ENCODE measurements at places on chromosomes 4 and X.

GRCh38 chrX:105821471-105822121, 743 bp upstream of the NRK start:
- no peak for DNase-seq

DNA sequence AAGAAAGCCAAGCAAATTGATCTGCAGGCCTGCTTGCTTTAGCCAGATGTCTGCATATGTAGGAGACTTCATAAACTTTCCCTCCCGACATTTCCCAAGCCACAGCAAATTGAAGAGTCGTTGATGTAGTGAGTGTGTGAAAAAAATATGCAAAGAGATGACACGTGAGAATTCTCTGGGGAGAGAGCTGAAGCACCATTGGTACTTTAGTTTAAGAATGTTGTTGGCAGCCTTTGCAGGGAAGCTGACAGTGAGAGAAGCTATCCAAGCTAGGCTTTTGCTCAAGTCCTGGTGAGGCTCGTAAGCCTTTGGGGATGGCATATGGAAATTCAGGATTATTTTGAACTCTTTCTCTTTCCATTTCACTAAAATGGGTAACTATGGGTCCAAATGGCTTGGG, 87.5 kb downstream of the GLRA2 start:
- DNase-seq = no peak

- no peak for DNase-seq
Measured at GRCh38 chr4:67573193-67573592, 14.7 kb downstream of the STAP1 start.

GRCh38 chr4:117134386-117134785, 49.0 kb upstream of the TRAM1L1 start:
- DNase-seq = no peak

DNA sequence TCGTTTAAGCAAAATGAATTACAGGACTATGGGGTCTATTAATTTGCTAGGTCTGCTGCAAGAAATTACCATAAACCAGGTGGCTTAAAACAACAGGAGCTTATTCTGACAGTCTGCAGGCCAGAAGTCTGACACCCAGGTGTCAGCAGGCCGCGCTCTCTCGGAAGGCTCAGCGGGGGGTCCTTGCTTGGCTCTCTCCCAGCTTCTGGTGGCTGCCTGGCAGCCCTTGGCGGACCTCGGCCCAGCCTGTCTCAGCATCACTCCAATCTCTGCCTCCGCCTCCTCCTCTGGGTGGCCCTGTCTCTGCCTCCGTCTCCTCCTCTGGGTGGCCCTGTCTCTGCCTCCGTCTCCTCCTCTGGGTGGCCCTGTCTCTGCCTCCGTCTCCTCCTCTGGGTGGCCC, 580.5 kb upstream of the FAT1 start:
- DNase-seq = no peak

GRCh38 chr4:138728566-138728965, 287.0 kb upstream of the NOCT start:
- no peak for DNase-seq

DNA sequence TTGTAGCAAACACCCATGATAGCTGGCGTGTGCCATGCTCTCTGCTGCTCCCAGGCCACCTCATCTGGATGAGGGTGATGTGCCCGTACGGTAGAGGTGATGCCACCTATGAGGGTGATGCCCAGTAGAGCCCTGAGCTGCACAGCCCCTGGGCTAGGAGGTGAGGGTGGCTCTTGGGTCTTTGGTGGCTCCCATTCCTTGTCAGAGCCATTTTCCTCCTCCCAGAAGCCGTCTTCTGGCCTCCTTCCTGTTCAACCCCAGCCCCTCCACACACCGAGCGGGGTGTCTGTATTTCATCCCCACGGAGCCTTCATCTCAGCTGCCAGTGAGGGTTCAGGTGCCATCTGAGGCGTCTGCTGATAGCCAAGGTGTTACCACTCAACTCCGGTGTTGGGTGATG, 12.0 kb upstream of the TNIP2 start:
- DNase-seq = no peak

- DNase-seq = no peak
Measured at GRCh38 chrX:102739657-102740056, 19.1 kb downstream of the GPRASP3 start.

GRCh38 chr4:105483840-105484239, 10.0 kb upstream of the PPA2 start:
- no peak for DNase-seq

DNA sequence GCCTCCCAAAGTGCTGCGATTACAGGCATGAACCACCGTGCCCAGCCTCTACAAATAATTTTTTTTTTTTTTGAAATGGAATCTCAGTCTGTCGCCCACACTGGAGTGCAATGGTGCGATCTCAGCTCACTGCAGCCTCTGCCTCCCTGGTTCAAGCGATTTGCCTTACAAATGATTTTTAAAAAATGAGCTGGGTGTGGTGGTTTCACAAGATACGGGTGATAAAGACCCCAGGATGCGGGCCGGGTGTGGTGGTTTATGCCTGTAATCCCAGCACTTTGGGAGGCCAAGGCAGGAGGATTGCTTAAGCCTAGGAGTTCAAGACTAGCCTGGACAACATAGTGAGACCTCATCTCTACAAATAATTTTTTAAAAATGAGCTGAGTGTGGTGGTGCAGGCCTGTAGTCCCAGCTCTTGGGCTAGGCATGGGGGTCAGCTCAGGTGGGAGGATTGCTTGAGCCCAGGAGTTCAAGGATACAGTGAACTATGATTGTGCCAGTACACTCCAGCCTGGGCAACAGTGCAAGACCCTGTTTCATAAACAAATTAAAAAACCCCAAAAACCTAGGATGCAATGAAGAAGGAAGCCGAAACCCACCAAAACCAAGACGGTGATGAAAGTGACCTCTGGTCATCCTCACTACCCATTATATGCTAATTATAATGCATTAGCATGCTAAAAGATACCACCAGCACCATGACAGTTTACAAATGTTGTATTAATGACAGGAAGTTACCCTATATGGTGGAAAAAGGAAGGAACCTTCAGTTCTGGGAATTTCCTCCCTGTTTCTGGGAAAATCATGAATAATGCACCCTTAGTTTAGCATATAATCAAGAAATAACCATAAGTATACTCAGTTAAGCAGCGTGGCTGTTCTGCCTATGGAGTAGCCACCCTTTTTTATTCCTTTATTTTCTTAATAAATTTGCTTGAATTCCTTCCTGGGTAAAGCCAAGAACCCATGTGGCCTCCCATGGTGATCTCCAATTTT, 27.7 kb downstream of the PDGFRA start:
- DNase-seq = no peak

- DNase-seq = no peak
Measured at GRCh38 chr4:113607998-113608397, 153.5 kb downstream of the CAMK2D start.

DNA sequence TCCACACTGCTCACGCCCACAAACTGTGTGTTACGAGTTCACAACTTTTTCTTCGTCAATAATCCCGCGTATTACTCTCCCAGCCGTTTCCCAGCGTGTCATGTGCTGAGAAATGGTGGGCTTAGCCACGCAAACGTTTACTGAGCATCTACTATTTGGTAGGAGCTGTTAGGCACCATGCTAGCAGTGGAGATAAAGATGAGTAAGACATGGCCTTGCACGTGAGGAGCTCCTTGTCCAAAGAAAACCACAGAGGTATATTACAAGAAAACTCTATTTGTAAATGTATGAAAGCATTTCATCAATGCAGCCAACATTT, 821 bp upstream of the TMEM128 start:
- no peak for DNase-seq

DNA sequence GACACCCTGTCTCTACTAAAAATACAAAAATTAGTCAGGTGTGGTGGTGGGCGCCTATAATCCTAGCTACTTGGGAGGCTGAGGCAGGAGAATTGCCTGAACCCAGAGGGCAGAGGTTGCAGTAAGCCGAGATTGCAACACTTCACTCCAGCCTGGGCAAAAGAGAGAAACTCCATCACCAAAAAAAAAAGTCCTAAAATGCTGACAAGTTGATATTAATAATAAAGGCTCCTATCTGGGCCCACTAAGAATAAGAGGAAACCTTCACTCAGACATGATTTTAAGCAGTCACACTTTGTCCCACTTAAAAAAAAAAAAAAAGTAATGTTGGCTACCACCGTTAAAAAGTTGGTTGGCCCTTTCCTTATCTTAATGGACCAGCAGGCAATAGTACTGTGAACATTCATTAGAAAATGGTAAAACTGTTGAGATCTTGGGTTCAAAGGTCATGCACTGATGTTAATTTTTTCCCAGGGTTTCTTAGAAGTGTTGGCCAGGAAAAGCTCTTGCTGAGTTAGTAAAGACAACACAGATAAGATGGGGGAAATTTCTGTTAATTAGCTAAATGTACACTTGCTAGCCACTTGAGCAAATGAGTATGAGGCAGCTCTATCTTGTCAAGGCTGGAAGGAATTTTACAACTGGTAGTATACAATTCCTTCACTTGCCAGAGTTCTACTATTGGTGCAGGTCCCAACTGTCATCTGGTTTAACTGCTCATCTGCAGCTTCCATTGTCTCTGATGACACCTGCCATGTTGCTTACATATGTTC, 43.6 kb upstream of the BMP2K start:
- DNase-seq = no peak

- DNase-seq = no peak
Measured at GRCh38 chrX:45261005-45261404, 60.3 kb upstream of the DIPK2B start.

GRCh38 chrX:153320555-153321184, 897 bp downstream of the PNMA6F start:
- no peak for DNase-seq

DNA sequence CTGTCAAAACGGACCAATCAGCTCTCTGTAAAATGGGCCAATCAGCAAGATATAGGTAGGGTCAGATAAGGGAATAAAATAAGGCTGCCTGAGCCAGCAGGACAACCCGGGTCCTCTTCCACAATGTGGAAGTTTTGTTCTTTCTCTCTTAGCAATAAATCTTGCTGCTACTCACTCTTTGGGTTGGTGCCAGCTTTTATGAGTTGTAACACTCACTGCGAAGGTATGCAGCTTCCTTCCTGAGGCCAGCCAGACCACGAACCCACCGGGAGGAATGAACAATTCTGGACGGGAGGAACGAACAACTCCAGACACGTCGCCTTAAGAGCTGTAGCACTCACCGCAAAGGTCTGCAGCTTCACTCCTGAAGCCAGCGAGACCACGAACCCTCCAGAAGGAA, 287.8 kb downstream of the RAPGEF2 start:
- DNase-seq = no peak

DNA sequence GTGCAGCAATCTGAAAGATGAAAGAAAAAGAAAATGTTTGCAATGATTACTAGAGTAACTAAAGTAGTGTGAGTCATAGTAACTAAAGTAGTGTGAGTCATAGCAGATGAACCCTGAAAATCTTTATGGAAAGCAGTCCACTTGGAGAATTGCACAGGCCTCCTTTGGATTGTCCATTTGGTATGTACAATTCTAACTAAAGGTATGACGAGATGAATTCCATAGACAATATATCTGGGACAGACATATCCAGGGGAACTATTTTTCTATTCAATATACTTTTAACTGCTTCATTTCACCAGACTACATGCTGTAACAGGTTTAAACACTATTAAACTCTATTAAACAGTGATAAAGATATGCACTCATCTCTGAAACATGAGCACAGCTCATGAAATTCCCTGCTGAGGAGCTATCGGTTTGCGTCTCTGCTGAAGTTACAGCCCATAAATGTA, 798.7 kb downstream of the PCDH7 start:
- DNase-seq = no peak

DNA sequence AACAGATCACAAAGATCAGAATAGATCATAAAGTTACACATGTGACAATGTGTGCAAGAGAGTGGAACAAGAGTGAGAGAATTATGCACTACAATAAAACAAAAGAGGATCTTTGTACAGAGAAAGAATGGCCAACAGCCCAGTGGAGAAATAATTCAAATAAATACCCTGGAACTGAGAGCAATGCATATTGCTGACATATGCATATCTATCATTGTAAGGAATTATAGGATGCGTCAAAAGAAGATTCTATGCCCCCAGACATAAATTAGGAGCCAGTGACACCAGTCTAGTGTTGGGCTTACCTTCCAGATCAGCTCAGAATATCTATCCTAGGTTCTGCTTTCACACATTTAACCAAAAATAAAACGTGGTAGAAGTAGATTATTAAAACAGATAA, 320.1 kb upstream of the VCX start:
- DNase-seq = no peak

DNA sequence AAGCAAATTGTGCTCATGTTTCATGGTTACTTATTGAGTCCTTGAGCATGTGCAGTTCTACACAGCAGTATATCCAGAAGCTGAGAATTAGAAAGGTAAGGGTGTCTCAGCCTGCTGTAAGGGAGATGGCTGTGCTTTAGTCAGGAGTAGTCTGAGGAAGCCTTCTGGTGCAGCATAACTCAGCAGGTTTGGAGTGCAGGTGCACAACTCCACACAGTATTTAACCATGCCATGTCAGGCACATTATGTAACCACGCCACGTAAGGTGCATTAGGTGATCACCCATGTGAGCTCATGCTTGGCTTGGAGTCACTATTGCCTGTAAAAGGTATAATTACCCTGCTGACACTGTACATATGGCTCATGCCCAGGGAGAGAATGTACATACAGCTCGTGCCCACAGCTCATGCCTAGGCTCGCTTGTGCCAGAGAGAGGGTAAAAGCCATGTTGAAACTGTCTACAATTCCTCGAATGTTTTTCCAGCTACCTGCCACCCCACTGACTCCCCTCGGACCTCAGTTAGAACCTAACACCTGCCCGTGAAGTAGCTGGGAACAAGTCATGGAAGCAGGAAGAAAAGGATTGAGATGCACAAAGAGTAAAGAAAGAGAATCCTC, 37.8 kb downstream of the UCHL1 start:
- DNase-seq = no peak

GRCh38 chr4:94447754-94448411, 3.9 kb upstream of the PDLIM5 start:
- no peak for DNase-seq

DNA sequence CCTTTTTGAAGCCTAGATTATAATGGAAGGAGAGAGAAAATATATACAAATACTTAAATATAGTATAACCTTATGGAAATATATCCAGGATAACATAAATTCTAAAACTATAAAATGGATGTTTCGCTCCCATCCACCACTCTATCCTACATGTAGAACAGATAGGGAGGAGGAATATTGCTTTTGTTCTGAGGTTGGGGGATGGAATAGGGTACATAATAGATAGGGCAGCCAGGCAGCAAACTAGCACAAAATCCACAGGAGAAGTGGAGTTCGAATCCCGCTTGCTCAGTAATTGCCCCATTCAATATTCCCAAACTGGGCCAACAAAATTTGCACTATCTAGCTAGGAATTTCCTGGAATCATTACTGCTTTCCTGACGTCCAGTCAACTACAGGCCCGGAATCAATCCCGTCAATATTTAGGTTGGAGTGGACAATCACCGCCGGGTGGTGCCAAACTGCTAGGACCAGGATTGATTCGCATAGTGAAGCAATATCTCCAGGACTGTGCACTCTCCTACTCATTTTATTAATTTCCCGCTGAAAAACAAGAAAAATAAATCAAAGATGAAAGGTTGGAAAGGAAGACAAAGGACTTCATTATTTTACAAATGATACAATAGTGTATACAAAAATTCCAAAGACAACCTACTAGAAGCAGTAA, 40.4 kb upstream of the PAPSS1 start:
- no peak for DNase-seq

Data from hypothalamus (tissue), 51 donors.